LoVo (cell line): ENCODE measurements at places on chromosomes 1 and 21.

- DNase-seq: no peak
These were observed 16.1 kb upstream of the MYCL start for GRCh38 chr1:39917825-39918224.

DNA sequence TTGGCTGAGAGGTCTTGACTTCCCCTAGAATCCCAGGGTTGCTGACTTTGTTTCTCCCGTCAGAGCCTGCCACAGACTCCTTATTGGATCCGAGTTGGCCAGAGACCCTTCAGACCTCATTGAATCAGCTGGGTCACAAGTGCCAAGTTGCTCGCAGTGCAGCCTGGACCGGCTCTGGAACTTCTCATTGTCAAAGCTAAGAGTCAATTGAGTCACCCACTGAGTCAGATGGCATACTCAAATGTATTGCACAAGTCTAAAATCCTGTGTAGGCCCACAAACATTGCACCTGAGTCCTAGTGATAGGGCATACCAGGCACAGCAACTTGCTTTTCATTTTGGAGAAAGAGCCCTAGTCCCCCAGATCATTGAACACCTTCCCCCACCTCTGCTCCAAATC is 20.4 kb upstream of the SCAF4 start:
- DNase-seq: no peak

DNA sequence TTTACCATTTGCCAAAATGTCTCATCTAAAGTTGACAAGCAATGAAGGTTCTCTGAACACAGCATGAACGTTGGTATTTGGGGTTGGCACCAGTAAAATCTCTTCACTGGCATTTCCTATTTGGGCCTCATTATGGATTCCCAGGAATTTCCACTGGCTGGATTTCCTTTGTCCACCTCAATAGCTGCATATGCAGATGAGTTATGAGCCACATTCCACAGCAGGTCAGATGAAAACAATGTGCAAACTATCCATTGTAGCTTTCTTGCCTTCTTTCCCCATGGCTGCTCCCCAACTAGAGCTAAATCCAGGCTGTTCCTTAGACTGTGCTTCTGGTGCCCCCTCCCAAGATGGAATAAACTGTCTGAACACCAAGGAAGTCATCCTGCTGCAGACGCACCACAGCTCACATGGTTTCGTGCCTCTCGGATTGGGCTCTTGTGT is 168.1 kb upstream of the FGGY start:
- DNase-seq: no peak

DNA sequence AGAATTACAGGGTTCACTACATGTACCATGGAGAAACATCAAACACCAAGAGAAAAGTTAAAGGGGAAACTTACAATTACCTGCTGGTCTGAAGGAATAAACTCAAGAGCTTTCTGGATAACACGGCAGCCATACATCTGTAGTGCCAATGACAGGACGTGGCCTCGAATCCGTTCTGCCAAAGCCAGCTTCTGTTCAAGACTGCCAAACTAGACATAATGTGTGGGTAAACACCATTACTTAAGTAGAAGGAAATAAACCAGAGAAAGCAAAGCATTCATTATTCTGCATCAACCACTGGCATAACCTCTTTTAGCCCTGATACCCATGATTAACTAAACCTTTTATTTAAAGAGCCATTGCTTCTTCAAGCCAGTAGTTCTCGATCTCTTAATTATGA is 41.5 kb upstream of the SDC3 start:
- DNase-seq: no peak

GRCh38 chr1:229147072-229147471 is 123.8 kb upstream of the RAB4A start:
- DNase-seq: no peak

DNA sequence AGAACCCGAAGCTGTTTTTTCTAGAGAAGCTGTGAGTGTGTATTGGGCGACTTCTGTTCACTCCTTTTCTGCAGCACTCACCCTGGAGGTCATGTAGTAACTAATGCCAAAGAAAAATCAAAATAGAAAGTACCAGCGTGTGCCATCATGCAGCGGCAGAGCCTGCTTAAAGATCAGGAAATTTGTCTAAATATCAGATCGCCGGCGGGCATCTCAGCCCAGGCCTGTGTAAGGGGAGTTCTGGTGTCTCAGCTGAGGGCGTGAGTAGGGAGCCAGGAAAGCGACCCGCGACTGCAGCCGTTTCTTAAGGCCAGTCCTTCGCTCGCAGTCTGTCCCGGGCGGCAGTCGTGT is 768 bp downstream of the EDARADD start:
- DNase-seq: no peak

- no peak for DNase-seq
These were observed 45.3 kb downstream of the PDE9A start for GRCh38 chr21:42698733-42699132.

GRCh38 chr1:16189921-16190621 is 22.4 kb downstream of the ARHGEF19 start:
- no peak for DNase-seq

DNA sequence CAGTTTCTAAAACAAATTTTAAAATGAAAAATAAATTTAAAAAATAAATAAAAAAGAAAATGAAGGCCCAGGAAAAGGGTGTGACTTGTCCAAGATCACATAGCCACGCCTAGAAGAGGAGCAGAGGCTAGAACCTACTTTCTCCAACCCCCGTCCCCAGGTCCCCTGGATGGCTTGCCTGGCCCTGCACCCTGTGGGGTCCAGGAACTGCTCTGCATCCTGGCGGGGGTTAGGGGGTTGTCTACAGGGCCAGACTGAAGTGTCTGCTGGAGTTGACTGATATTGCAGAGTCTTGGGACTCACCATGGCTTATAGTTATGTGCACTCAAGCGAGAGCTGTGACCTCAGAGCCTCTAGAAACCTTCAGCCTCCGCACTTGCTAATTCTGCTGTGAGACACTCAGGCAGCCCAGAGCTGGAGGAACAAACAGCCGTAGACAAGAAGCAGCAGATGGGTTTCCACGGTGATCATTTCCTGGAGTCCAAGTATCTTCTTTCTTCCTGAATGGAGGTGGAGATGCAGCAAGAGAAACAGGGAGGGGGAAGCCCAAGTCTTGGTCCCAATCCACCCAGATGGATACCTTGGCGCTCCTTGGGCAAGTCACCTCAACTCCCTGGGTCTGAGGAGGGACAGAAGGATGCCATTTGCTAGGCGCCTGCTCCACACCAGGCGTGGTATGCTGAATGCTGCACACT is 5.2 kb upstream of the EXTL1 start:
- DNase-seq: no peak

DNA sequence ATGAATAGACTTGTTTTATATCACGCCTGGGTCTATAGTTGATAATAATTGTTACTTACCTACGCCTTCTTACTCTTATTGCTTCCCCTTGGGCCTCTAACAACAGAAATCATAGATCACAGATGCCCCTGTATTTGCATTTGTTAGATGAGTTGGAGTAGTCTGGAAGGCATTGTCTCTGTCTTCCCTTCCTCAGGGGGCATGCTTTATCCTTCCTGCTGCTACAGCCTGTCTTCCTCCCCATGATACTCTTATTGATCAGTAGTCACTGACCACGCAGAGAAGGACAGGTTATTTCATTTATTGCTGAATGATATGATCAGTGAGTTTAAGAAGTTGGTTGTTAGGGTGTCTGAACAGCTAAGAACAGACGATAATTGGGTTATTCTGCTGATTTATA is 98.4 kb downstream of the DNM3 start:
- no peak for DNase-seq

DNA sequence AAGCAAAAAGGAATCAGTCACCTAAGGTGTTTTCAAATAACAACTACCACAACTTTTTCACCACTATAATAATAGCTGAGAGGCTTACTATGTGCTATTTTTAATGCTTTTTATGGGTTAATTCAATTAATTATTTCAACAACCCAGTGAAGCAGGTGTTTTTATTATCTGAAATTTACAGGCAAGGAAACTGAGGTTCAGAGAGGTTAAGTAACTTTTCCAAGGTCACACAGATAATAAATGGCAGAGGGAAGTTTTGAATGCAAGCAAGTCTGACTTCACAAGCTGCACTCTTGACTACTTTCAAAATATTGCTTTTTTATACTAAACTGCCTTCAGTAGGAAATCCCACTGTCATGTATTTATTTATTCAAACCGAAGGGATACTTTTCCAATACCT is 4.2 kb upstream of the TMEM183A start:
- DNase-seq: no peak
